Hair follicle dermal papilla cell (primary cell): ENCODE measurements at places on chromosomes 6 and 20. TPM values are rescaled to one million over a fixed set of nuclear protein-coding genes. Genes with fewer than 3 reads are reported as not detected.

DNMT3B gene
- 1.7 and 1.8 TPM in 2 replicates for total RNA-seq

FUT9 gene
- not detected in 2 replicates for total RNA-seq

LY6G5B gene
- 6.3 and 8.4 TPM in 2 replicates for total RNA-seq

NHSL1 gene
- 17.5 and 18.5 TPM in 2 replicates for total RNA-seq

SNPH gene
- 10.7 and 13.3 TPM in 2 replicates for total RNA-seq

TRIM31 gene
- total RNA-seq: not detected in 2 replicates

PCIF1 gene
- 19.3 and 20.6 TPM in 2 replicates for total RNA-seq

ZDHHC14 gene
- 3.6 and 6.8 TPM in 2 replicates for total RNA-seq

FAXC gene
- total RNA-seq: 0.81 and 3.2 TPM in 2 replicates

FAM83C gene
- under 0.01 TPM in 1 of 2 replicates, not detected in the other for total RNA-seq

RPS6KA2 gene
- 106 and 120 TPM in 2 replicates for total RNA-seq

BPIFB4 gene
- not detected in 2 replicates for total RNA-seq

PAX1 gene
- total RNA-seq: 0.32 and 0.49 TPM in 2 replicates

BPIFB1 gene
- not detected in 2 replicates for total RNA-seq

EYS gene
- total RNA-seq: under 0.01 TPM in 2 replicates

ZNF341 gene
- 1.7 and 2.6 TPM in 2 replicates for total RNA-seq

KCNK16 gene
- total RNA-seq: not detected in 2 replicates

MUCL3 gene
- total RNA-seq: not detected in 2 replicates

LGSN gene
- total RNA-seq: not detected in 2 replicates

ESR1 gene
- 4.0 and 4.1 TPM in 2 replicates for total RNA-seq

YWHAB gene
- 131 and 148 TPM in 2 replicates for total RNA-seq

KCNK5 gene
- total RNA-seq: not detected in 2 replicates

DPPA5 gene
- not detected in 2 replicates for total RNA-seq

OR2B2 gene
- total RNA-seq: not detected in 2 replicates

ANKS1A gene
- 13.6 and 16.2 TPM in 2 replicates for total RNA-seq

TFAP2B gene
- not detected in 2 replicates for total RNA-seq
